ENCODE measurements at places on chromosomes 11 and 22.

DNA sequence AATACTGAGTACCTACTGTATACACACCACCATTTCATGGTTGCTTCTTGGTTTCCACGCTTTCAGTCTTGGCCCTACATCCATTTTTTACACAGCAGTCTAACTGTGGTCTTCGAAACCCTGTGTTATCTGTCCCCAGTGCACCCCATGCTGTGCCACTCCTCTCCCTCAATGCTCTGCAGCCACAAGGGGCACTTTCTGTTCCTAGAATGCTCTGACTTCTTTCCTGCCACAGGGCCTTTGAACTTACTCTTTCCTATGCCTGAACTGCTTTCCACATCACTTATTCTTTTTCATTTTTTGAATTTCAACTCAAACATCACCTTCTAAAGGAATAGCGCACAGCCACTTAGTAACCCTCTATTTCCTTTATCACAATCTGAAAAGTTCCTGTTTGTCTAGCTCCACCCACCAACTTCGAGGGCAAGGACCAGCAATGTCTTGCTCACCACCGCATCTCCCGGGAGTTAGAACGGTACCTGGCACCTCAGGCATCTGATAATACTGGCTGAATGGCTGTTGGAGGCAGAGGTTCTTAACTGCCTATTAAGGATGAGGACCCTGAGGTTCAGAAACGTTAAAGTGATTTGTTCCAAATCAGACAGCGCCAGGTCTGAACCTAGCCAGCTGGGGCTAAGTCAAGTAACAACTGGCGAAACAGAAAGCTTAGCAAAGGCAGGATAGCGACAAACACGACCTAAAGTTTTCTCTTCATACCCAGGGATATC, 568 bp downstream of the ALG8 start:
- peak; percentile 43 for DNase-seq

DNA sequence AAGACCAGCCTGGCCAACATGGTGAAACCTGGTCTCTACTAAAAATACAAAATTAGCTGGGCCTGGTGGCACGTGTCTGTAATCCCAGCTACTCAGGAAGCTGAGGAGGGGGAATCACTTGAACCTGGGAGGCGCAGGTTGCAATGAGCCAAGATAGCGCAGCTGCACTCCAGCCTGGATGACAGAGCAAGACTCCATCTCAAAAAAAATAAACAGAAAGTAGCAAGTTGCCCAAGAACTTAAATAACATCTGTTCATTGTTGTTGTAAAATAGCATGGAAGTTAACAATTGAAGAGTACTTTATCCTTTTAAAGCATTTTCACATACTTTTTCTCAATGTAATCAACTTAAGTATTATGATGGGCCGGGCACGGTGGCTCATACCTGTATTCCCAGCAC, 5.7 kb downstream of the AMBRA1 start:
- DNase-seq = no peak

DNA sequence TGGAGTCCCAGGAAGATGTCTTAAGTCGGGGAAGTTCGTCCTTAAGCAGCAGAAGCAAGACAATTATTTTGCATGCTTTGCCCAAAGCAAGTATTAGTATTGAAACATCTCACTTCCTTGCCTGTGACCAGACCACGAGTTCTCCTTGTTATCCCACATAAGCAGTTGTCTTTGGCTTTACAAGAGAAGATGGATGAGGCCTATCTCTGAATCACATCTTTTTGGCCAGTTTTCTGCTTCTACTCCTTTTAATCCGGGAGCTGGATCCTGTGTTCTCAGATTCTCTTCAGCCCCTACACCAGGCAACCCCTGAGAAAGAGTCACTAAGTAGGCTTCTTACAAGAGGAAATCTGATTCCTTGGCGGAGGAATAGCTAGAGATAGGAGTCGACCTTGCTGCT, 2.1 kb downstream of the SYT9 start:
- no peak for DNase-seq

GRCh38 chr11:123457187-123457770, 27.2 kb downstream of the GRAMD1B start:
- no peak for DNase-seq

- no peak for DNase-seq
These were observed 3.8 kb upstream of the FLI1 start for GRCh38 chr11:128689948-128690664.

DNA sequence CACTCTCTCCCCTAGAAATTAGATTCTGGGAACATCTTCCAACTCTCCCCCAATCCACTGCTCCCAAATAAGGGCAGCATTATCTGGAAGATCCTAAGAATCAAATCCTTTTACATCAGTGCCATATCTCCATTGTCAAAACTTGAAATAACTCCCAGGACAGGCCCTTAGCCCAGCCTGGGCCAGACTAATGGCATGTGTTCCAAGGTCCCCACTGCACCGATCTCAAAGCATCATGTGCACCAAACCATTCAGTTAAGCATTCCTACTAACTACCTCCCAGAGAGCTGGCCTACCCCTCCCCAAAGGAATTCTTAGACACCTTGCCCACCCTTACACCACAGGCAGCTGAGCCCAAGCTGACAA, 44.2 kb upstream of the POU2AF1 start:
- DNase-seq = no peak

GRCh38 chr11:82261367-82261766, 472.3 kb downstream of the FAM181B start:
- DNase-seq = no peak

DNA sequence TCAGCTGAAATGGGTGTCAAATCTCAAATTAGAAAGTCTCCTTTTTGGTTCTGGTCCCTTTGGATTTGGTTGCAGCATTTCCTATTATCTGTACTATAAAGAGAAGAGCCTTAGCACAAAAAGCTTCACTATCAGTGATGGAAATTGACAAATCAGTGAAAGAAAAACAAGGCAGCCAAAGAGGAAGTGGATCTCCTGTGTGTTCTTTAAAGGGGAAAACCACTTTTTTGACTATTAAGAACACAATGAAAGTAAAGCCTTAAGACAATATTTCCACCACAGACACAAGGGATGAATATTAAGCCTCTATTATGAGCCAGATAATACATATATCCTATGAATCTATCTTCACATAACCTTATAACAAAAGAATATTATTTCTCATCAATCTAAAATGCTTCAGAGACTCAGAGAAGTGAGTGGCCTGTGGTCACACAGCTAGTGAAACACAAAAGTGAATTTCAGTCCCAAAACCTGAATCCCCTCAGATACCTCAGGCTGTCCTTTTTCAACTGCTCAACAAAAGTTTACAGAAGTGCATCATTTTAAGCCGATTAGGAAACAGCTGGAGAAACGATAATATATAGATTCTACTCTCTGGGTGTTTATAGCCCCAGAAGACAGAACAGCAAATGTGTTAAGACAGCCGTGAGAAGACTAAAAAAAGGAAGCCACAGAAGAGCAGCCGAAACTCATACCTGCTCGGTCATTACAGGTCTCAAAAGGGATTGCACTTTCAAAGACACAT, 24.4 kb upstream of the FSHB start:
- DNase-seq = no peak

GRCh38 chr11:65279741-65280440, 18.1 kb downstream of the POLA2 start:
- peak; percentile 65 for DNase-seq

All from stimulated activated CD4-positive, alpha-beta T cell treated with anti-CD3 and anti-CD28 coated beads, Interleukin-4, amount 100 ng/mL, for 24 hours (primary cell).